Tongue (tissue), 3 donors: ENCODE measurements at places on chromosomes 2 and 18.

DNA sequence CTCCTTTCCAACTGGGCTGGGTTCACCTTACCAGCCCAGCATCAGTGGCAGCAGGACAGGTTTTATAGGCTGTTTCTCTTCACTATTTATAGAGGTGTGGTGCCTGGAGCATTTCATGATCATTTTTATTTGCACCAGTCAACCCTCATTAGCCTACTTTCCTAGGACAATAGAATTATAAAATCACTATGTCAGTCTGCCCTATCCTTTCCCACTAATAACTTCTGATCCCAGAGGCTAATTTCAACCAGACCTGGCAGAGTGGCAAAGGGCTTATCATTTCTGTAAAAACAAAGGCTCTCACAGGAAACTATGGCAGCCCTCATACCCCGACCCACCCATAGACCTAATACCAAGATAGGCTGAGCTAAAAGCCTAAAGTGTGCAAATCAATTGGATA lies 243.5 kb upstream of the TMEFF2 start:
- DNase-seq: no peak

DNA sequence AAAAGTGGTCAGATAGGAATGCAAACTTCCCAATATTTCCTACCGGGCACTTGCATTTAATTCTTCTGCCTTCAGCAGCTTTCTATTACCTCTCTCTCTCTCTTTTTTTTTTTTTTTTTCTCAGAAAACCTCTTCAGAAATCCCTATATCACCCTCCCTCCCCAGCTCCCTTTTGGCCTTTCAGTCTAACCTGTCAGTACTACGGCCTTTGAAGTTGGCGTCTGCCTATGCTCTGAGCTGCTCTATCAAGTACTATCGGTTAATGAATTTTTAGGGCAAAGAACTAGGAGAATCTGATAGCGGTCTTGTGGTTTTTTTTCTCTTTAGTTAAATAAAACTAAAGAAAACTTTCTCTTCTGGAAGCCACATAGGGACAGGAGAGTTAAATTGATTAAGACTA lies 122.4 kb upstream of the MAPRE2 start:
- DNase-seq: no peak

- DNase-seq: no peak
These were observed 49.9 kb downstream of the ZAP70 start for GRCh38 chr2:97763176-97763845.

- no peak for DNase-seq
These were observed 453 bp upstream of the GRB14 start for GRCh38 chr2:164621764-164622105.

GRCh38 chr2:15563227-15564100 lies 2.3 kb upstream of the NBAS start:
- peak; percentile 30 for DNase-seq

GRCh38 chr2:136381722-136382633 lies 264.0 kb upstream of the CXCR4 start:
- no peak for DNase-seq

- DNase-seq: no peak
These were observed 83.7 kb downstream of the TMEM131 start for GRCh38 chr2:97911922-97912575.

DNA sequence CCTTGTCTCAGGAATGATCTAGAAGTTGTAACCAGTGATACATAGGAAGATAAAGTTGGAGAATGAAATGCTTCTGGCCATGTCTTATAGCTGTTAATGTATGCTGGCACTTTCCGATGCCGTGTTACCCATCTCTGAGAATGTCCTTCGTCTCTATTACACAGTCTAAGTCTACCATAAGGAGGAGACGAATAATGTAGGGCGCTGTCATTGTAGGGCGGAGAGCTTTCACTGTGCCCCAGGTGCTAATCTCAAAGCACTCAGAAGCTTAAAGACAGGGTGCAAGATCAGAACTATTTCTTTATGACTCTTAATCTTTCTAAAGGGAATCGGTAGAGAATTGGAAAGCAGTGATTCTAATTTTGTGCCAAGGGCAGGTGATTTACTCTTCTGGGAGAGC lies 48.2 kb upstream of the MSTN start:
- DNase-seq: no peak

- no peak for DNase-seq
These were observed 218.2 kb downstream of the RBM43 start for GRCh38 chr2:151043484-151043883.

- DNase-seq: no peak
These were observed 102.4 kb downstream of the COL3A1 start for GRCh38 chr2:189076572-189076971.

GRCh38 chr2:71567625-71568024 lies 114.3 kb downstream of the DYSF start:
- DNase-seq: no peak

- no peak for DNase-seq
These were observed 164.1 kb downstream of the KIAA1328 start for GRCh38 chr18:36993068-36993467.

DNA sequence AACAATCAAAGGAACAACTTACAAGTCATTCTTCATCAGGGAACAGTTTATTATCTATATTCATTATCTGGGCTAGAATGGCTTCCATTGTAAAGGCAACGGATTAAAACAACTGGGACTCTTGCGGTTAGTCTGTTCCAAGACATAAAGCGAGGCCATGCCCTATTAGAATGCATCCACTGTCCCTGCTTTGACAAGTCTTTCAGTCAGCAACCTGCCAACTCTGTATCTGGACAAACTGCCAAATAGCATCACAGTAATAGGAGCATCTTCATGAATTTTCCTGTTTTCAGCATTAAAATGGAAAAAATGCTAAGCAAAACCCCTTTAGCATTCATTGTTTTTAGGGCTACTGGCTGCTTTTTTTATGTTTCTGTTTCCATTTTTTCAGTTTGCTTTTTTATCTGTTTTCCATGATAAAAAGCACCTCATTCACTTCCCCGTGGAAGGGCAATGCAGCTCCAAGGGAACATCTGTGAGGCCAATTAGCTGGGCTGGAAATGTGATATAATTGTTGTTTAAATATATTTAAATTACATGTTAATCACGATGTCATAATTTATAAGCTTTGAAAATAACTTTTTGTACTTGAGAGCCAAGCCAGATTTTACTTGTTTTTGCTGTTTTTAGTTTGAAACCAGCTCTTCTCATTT lies 834.3 kb downstream of the CPS1 start:
- DNase-seq: no peak
